Left ventricle myocardium inferior (tissue), 1 donor: ENCODE measurements at places on chromosomes 6 and 20.

- DNase-seq, result no peak
Observed at GRCh38 chr6:31711233-31711632, 3.9 kb upstream of the LY6G6D start.

DNA sequence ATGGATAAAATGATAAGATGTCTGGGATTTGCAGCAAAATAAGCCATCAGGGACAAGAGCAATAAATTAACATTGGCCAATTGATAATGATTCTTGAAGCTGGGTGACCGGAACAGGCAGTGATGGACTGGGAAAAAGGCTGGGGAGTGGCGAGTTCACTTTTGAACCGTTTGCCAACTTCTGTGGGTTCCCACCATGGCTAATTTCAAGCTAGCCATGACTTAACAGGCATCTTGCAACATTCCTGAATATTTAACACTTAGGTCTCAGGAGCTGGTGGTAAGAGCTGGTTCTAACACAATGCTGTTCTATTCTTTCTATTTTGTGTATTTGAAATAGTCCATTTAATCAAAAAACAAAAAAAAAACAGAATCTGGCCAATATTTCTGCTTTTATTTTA lies 37.6 kb upstream of the CD83 start:
- no peak for DNase-seq

- no peak for DNase-seq
Observed at GRCh38 chr6:49653438-49653837, 16.8 kb upstream of the RHAG start.

DNA sequence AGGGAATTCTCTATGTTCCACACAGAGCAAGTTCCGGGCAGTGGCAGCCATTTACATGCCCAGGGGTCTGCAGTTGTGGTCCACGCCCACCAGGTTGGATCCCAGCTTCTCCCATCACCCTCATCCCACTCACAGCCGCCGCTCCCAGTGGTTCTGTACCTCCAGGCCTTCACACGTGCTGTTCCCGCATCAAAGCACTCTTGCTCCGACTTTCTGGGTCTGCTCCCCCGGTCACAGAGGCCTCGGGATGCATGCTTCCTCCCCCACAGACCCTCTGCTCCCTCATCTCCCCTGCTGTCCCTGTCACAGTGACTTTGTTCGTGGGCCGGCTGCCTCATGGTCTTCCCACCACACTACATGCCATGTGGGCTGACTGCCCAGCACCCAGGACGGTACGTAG lies 332.5 kb downstream of the TAF4 start:
- DNase-seq, result no peak

- DNase-seq, result no peak
Observed at GRCh38 chr6:99611148-99611547, 4.5 kb downstream of the PRDM13 start.

GRCh38 chr6:41878246-41878645 lies 16.9 kb downstream of the USP49 start:
- no peak for DNase-seq

DNA sequence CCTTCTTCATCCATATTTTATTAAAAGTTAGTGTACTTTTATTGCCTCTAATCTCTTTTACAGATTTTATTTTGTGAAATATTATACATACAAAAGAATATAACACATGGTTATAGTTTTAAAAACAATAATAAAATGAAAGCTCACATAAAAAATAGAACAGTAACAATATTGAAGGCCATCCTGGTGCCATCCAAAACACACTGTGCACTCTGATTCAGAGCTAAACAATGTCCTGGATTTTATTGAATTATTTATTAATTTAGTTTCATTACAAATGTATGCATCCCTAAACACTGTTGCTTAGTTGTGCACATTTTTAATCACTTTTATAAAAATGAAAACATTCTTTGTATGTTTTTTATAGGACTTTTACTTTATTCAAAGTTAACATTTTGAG lies 32.9 kb downstream of the RNF217 start:
- no peak for DNase-seq

DNA sequence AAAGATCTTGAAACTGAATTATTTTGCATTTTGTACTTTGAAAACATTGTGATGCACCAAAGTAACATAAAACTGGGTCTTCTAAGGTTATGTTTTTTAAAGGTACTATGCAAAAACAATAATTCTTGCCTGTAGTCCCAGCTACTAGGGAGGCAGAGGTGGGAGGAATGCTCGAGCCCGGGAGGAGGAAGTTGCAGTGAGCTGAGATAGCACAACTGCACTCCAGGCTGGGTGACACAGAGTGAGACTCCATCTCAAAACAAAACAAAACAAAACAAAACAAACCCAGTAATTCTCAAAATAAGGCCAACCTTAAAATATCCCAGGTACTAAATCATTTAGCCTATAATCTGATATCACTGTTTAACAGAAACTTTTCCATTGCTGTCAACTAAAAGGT lies 269.6 kb downstream of the KHDC1L start:
- no peak for DNase-seq

GRCh38 chr6:133033263-133033662 lies 207.9 kb upstream of the EYA4 start:
- DNase-seq, result no peak

DNA sequence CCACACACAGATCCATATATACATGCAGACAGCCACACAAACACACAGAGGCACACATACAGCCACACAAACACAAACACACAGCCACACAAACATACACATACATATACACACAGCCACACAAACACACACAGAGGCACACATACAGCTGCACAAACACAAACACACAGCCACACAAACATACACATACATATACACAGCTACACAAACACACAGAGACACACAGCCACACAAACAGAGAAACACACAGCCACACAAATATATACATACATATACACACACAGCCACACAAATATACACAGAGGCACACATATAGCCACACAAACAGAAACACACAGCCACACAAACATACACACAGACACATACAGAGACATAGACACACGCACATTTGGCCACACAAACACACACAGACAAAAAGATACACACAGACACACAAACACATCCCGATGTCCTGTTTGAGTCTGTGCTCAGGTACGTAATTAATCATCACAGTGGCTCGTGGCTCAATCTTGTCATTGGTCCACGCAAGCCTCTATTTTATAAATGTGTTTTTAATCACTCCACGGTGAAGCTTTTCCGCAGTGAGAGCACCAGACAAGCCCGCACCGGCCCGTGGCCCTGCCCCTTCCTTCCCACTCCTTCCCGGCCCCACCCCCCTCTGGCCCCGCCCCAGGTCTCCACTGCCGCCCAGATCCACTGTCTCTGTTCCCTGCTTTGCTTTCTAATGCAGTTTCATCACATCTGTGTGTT lies 135.3 kb downstream of the CDH4 start:
- DNase-seq, result no peak

GRCh38 chr20:62254021-62254724 lies 15.9 kb downstream of the OSBPL2 start:
- DNase-seq, result no peak

DNA sequence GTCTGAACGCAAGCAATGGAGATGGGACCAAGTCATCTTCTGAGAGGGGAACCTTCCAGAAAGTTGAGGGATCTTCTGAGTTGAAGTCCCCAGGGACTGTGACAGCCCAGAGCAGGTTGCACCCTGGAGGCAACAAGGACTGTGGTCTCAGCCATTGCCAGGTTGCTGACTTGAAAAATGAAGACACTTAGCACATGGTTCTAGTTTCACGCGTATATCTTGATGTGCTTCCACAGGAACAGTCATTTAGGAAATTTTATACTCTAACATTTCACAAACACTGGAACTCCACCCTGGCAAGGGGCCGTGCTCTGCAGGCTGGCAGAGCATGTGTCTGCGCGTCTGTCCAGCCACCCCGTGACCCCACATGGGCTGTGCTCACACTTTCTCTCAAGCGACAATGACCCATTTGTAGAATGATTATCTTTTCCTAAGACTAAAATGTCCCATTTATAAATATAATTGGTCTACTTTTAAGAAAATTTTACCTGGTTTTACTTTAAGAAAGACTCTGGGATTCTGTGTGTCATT lies 157.0 kb downstream of the ERMARD start:
- DNase-seq, result no peak

GRCh38 chr6:1657771-1658165 lies 48.1 kb downstream of the FOXC1 start:
- no peak for DNase-seq

GRCh38 chr6:142740449-142740848 lies 204.5 kb downstream of the HIVEP2 start:
- no peak for DNase-seq

GRCh38 chr6:146598772-146599405 lies at the start of gene ADGB:
Gene ADGB (plus strand): TSS chr6:146598972. CDS start chr6:146599041, 69 bp downstream.
- peak; percentile 64 for DNase-seq

DNA sequence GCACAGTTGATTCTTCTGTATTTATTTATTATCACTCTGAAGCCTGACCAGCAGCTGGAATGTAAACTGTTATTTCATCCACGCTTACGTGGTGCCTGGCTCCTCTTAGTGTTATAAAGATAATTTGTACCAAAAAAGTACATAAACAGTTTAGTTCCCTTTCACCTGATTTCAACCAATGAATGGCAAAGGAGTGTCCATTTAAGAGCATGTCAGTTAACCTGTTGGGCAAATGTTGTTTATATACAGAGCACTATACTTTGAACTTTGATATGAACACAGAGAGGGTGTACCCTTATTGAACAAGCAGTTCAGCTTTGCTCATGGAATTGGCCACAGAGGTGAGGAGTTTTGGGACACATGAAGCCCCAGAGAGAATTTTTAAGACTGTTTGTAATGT lies 7.2 kb upstream of the CTCFL start:
- DNase-seq, result no peak

GRCh38 chr20:63273635-63274380 lies 1.2 kb downstream of the ARFGAP1 start:
- DNase-seq, result no peak

- no peak for DNase-seq
Observed at GRCh38 chr6:136544326-136544725, 5.9 kb downstream of the MAP7 start.

- DNase-seq, result no peak
Observed at GRCh38 chr20:46964618-46965455, 70.2 kb downstream of the EYA2 start.

- DNase-seq, result no peak
Observed at GRCh38 chr20:37235065-37235464, 26.5 kb downstream of the GHRH start.

- no peak for DNase-seq
Observed at GRCh38 chr20:58011106-58011946, 217.1 kb downstream of the ANKRD60 start.

DNA sequence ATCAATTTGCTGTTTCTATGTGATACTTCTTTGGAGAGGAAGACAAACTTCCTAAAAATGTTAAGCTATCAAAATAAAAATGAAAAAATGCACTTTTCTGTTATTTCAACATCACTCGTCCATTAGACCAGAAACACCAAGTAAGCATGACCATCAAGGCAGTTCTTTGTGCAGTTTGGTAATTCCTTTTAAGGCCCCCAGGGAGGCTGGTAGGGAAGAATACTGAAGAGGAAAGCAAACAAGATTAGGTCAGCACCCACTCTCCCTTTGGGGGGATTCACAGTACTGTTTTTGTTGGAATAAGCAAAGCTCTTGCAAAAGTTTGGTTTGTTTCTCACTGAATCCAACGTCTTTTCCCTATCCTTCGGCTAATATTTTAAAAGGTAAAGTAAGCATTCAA lies 206.8 kb upstream of the SLC35B3 start:
- no peak for DNase-seq

GRCh38 chr6:116144605-116145004 lies 18.7 kb upstream of the COL10A1 start:
- no peak for DNase-seq

DNA sequence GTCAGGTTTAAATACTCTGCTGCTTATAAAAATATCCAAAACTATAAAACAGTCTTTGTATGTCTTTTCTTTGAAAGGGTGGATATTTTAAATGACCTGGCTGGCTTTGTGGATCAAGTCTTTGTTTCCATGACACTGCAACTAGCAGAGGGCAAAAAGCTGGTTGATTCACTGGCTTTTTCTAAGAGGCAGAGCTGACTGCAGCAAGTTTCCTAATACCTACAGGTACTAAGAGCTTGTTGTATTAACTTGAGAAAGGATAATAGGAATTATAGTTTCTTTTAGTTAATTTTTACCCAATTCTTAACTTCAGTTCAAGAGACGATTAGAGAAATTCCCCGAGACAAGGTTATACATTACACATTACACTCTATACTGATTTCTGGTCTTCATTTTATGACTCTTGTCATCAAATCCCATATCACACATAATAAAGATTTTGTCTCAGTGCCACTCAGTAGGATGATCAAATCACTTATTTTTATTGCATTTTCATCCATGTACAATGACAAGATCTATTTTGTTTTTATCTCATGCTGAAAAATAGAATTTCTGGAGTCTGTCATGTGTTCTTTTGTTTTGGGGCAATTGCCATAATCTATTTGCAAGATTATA lies 120.1 kb upstream of the RIMS1 start:
- DNase-seq, result no peak

- no peak for DNase-seq
Observed at GRCh38 chr20:57156011-57156729, 110.3 kb downstream of the BMP7 start.

GRCh38 chr6:7424058-7424457 lies 34.5 kb downstream of the RIOK1 start:
- no peak for DNase-seq

- no peak for DNase-seq
Observed at GRCh38 chr20:10077081-10077471, 42.3 kb downstream of the ANKEF1 start.

DNA sequence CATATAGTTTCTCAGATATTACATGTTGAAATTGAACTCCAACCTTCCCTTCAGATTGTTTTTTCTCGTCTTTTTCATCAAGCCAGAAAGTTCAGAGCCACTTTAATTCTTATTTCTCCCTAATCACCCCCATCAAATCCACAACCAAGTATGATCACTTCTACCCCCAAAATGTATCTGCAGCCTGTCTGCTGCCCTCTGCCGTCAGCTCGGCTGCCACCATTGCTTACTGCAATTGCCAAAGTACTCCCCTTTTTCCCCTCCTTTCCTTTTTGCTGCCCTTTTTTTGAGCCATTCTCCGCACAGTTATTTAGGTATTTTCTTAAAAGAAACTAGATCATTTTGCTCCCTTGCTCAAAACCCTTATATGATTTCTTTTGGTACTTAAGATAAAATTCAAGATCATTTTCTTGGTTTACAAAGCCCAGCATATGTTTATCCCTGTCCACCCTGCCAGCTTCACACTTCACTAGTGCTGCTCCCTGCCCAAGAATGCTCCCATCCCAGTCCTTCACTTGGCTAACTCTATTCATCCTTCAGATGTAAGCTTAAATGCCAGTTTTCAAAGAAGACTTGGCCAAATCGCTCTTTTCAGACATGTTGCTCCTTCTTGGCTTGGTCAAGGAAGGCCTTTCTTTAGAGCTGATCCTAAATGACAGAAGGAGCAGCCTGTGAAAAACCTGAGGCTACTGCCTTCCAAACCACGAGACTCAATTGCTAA lies 63.7 kb downstream of the SH3BGRL2 start:
- no peak for DNase-seq

GRCh38 chr6:81749707-81750106 lies 2.8 kb downstream of the TENT5A start:
- no peak for DNase-seq

DNA sequence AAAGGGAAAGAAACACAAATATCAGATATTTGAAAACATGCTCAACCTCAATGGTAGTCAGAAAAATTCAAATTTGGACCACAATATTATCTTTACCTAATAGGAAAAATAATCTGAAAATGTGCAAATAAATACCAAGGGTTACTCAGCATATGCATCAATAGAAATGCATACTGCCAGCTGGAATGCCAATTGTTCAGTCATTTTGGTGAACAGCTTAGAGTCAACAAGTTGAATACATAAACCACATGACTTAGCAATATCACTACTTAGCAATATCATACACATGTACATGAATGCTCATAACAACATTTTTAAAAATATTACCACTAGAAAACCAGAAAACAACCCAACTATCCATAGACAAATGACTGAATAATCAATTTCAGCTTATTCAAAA lies 212.7 kb downstream of the PTPRK start:
- no peak for DNase-seq
